ENCODE measurements at places on chromosomes 7 and 10.

DNA sequence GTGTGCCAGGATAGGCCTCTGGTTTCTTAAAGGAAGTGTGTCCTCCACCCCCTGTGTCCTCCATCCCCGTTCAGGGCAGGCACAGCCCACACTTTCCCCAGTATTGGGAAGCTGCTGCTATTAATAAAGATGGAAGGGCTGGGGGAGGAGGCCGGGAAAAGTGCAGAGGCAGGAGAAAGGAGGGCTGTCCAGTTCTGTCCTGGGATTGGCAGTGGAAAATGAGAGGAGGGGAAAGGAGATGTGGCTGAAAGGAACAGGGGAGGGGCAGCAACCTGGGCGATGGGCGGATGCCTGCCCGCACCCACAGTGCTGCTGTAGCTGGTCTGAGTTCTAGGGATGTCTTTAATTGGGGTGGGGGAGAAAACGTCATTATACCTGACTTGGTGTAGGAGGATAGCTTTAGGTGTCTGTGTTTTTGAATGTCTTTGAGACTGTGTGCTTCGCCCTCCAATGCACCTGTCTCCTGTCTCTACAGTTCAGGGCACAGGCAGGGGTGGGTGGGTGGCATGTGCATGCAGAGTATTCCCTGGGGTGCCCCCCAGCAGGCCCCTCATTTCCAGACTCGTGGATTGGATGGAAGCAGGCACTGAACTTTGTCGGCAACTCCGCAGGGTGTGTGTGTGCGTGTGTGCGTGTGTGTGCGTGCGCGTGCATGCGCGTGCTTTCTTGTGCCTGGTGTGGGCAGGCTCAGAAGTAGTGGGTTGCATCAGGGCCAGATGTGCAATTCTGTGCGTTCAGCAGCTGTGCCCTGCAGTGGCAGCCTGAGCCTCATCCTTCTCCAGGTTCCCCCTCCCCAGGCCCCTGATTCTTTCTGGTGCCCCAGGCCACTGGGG lies 2.5 kb downstream of the TRIM8 start:
- no peak for DNase-seq

DNA sequence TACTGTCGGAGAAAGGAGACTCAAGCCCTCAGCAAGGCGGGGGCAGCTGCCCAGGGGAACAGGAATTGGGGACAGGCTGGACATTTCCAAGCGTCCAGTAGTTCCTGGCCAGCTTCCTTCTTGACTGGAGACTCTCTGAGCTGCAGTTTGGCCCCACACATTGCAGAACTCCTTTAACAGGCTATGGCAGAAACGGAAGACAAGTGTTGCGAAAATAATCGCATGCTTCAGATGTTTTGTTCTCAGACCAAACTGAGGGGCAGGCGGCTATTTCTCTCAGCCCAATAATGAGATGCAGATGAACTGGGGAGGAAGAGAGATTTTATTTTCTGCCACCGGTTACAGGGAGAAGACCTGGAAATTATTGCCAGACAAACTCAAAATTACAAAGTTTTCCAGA lies 88.0 kb upstream of the PFKP start:
- no peak for DNase-seq

DNA sequence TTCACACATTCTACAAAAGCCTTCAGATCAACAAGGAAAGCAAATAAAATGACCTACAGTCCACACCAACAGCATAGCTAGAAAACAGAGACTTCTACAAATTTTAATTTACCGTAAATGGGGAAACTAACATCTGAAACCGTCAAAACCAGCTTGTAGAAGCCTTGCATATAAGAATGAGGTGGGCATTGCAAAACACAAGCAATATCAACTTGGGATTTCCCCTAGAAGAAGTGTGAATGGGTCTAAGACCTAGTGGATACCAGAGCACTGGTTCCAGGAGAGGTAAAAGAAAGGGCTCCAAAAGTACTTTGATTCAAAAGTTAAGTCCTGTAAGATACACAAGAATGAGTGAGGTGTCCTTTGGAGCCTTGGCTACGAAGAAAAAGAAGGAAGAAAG lies 18.7 kb downstream of the RTKN2 start:
- DNase-seq = no peak

DNA sequence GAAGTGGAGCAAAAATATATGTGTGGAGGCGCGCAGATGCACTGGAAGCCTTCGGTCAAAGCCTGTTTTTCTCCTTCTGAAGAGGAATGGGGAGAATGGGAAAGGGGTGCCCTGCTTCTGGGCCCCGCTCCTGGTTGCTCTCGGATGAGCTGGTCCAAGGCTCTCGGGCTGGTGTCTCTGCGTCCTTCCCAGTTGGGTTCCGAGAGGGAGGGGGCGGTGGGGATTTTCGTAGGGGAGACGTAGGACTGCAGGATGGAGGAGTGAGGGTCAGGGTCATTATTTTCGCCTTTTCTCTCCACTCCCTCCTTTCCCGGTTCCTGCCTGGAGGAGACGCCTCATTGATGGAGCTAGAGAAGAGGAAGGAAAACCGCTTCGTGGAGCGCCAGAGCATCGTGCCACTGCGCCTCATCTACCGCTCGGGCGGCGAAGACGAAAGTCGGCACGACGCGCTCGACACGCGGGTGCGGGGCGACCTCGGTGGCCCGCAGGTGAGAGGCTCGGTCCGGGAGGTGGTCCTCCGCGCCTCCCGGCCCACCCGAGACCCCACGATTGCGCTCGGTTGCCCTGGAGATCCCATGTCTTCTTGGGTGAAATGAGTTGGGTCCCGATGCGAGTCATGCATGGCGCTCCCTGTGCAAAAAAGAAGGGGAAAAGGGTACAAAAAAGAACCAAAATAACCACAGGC lies 790 bp downstream of the ADAM22 start:
- DNase-seq = peak; percentile 31

- no peak for DNase-seq
These were observed 260.1 kb upstream of the SEMA3D start for GRCh38 chr7:85447004-85447403.

DNA sequence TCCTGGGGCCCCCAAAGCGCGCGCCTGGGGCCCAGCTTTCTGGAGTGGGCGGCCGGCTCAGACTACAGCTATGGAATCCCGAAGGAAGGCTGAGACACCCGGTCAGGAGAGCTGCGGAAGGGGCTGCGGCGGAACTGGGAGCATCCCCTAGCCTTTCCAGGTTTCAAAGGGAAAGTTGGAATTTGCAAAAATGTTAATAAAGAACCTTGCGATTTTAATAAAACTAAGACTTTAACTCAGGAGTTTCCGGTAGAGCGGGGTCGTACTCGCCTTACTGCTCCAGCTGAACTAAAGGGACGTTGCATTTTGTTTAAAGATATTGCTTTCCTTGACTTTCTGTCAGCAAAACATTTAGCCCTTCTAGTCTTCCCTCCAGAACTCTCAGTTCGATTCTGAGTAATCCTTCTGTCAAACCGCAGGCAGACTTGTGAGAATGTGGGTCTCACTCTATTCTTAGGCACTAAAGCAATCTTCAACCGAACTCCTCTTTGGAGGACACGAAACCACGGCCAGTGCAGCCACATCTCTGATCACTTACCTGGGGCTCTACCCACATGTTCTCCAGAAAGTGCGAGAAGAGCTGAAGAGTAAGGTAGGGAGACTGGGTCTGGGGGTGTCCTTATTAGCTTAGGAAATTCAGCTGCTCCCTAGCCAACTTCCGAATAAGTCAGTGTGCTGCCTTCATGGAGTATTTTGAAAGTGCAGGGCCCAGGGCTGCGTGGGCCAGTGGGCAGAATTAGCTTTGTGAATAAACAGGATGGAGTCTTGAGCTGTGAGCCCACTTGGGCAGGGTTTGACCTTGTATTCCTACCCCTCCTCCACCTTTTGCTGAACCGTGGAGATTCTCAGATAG lies 1.9 kb downstream of the CYP26A1 start:
- DNase-seq = no peak

DNA sequence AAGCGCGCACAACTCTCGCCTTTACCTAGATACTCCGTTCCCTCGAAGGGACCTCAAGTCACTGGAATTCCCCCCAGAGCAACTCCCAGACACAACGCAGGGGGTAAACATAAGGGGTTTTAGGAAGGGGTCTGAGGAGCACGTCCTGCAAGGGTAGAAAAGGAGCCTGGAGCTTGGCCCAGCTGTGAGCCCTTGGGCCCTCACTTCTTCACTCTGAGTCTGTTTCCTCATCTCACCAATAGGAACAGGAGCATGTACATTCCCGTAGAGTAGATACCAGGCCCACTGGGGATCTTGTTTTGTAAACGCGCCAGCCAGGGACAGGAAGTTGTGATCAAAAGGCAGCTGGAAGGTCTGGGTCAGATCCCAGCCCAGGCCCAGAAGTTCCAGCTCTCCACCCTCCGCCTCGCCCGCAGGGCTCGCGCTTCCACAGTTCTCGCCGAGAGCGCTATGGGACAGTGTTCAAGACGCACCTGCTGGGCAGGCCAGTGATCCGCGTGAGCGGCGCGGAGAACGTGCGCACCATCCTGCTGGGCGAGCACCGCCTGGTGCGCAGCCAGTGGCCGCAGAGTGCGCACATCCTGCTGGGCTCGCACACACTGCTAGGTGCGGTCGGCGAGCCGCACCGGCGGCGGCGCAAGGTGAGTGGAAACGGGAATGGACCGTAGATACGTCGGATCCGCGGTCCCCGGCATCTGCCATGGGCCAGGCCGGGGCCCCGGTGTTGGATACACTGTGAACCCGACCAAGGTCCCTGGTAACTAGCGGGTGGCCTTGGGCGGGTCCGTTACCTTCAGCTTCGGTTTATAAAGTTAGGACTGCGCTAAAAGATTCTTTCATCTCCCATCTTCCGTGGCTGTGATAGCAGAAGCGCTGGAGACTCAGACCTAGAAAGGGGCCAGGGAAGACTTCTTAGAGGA lies 1.3 kb downstream of the CYP26C1 start:
- DNase-seq = no peak

DNA sequence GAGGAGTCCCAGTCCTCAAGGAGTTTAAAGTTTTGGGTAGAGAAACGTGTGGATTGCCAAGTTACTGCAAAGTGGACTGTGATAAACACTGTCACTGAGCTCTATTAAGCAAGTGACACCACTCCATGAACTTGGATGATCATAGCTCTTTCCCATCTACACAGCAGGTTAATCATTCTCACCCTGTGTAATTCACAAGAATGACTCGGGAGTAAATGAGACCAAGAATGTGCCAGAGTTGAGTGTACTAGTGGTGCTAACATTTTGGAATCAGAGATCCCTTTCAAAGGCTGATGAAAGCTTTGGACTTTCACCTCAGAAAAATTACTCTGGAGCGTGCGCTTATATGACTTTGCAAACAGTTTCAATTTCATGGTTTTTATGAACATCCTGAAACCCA lies 80.8 kb downstream of the RBM20 start:
- no peak for DNase-seq

DNA sequence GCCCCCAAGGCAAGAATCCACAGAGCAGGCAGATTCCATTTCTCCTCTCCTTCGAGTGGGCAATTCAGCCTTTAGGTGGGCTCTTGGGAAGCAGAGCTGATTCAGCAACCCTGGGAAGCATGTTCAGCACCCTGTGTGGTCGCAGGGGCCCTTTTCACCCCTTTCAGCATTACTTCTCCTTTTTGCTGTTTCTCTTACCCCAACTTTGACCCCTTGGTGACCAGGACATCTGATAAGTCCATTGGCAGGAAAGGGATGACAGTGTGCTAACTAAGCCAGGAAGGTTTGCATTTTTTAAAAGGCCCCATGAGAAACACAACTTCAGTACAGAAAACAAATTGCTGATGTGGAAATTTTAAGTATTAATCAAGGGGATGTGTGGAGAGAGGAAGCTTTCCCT lies 283.7 kb upstream of the NRP1 start:
- DNase-seq = no peak

DNA sequence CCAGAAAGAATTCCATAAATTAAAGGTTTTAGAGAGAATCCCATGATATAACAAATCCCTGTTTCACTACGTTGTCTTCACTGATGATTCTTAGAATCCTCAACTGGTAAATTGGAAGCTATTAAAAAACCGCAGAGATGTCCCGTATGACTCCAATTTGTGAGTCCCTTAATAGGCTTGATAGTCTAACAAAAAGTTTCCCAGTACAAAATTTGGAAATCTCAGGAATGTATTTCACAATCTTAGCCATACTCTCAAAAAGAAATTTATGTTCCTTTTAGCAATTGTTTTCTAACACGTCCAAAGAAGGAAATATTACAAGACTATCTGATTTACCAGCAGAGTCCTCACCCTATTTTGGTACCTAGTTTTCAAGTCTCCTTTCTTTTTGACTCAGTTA lies 2.5 kb downstream of the TES start:
- no peak for DNase-seq

- DNase-seq = no peak
These were observed 33.5 kb downstream of the EEPD1 start for GRCh38 chr7:36186359-36187121.

GRCh38 chr7:128922496-128923410 lies 12.2 kb upstream of the KCP start:
- no peak for DNase-seq

DNA sequence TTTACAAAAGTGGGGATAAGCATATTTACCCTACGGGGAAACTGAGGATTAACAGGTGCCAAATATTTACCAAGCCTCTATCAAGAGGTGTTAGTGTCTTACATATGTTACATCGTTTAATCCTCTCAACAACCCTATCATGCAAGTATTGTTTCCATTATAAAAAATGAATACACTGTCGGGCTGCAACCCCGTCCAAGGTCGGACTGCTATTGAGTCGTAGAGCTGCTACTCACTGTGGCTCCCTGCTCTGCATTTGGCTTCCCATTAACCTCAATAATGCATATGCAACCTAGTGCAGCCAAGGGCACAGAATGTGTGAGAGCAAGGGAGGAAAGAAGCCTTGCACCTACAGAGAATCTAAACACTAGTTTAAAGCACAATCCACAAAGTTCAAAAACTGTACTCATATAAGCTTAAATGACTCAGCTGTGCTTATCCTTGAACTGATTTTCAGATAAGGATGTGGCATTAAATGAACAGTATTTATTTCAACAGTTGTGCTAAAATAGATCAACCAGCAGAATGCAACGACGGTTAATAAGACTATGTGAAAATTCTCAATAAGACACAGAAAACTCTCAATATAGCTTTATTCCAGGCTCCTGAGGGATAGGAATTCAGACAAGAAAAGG lies 49.9 kb downstream of the UBE2H start:
- no peak for DNase-seq

- DNase-seq = no peak
These were observed 51.3 kb upstream of the FRMD4A start for GRCh38 chr10:14382022-14382421.

GRCh38 chr7:27303026-27303425 lies 60.4 kb downstream of the EVX1 start:
- DNase-seq = no peak

DNA sequence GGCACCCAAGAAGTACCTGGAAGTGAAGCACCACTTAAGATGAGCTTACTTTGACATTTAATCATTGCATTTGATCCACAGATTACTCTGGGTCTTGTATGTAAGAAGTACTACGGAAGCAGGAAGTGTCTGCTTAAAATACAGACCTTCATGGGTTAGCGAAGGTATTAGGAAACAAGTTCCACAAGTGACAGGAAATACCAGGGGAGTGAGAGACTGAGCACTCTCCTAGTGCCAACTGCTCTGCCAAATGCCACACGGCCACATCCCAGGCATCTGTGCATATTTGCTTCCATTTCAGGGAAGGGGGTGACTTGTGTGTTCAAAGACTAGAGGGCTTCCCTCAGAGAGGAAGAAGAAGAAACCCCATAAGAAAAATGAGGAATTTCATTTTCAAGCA lies 57.2 kb upstream of the ANK3 start:
- no peak for DNase-seq
